B cell (primary cell): ENCODE measurements at places on chromosomes 2 and 18.

DNA sequence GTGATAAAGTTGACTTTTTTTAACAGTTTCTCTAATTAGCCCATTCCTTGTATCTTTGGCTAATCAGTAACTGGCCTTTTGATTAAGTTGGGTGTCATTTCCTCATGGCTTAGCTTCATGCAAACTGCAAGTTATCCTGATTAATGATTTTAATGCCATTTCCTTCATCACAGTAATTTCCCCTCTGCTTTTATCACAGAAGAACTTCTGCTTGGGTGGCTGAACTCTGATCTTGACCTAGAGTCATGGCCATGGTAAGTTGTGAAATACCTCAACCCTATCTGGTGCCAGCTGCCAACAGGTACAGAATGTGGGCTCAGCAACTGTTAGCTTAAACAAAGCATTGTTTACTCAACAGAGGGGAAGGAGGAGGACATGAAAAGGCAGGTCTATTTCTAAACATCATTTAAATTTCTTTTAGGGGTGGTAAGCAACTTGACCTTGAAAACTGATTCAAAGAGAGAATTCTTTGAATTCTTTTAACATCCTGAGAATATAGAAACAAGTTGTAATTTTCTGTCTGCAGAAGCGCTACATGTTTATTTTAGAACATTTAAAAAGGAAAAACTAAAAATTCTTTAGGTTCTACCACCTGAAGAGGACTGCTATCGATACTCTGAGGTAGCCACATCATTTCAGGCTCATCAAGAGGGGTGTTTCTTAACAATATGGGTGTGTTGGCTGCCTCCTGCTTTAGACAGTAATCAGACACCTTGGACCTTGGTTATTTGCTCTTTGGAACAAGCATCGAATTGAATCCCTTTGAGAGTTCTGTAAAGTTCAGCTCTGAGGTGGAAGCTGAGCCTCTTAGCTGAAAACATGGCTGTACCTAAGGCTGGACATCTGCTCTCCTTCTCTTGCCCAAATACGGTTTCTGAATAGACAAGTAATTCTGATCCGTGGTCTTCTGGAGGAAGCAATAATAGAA lies 39.7 kb downstream of the ANXA4 start:
- no peak for DNase-seq
- H3K27me3 ChIP-seq: no peaks in the 10 kb centered on the region
- peaks cover 28% of the 10 kb centered on the region for H3K4me1 ChIP-seq

DNA sequence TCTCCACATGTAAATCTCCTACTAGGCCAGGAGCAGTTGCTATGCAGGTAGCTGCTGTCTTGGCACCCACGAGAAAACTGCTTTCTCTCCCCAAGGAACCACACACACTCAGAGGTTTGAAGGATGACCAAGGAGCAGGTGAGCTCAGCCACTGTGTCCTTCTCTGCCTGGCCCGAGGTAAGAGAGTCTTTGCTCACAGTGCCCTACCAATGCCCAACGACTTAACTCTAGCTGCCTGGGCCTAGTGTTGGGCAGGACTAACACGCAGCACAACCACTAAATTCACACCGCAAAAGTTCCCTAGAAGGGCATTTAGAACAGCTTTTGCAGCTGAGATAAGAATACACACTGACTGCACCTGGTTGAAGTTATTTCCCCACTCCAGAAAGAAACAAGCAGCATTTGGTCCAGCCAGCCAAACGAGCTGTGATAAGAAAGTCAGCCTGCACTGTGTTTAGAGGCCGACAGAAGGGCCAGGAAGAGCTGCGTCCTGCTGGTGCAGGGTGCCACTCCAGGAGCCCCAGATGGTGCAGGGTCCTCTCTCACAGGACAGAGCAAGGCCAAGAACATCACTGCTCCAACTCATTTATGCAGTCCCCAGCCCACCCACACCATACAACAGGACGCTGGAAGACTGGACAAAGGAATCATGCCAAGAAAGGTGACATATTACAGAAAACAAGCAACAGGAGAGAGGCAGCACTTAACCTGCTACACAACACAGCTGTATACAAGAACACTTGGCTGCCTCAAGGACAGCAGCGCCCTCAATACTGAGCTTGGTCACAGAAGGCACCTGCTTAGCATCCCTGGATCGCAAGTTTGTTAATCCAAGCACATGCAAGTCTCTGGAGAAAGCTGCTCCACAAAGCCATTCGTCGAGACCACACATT lies 12.5 kb downstream of the HDLBP start:
- no peak for DNase-seq
- no peak overlapping the region for H3K4me3 ChIP-seq
- H3K27me3 ChIP-seq: no peaks in the 10 kb centered on the region

- no peak overlapping the region for H3K4me3 ChIP-seq
- no peaks in the 10 kb centered on the region for H3K4me1 ChIP-seq
- no peaks in the 10 kb centered on the region for H3K27me3 ChIP-seq
- DNase-seq: no peak
Measured at GRCh38 chr2:106356291-106356690, 111.9 kb downstream of the RGPD3 start.

- H3K4me3 ChIP-seq: no peak overlapping the region
- H3K27ac ChIP-seq: no peak overlapping the region
- no peaks in the 10 kb centered on the region for H3K36me3 ChIP-seq
- H3K4me1 ChIP-seq: peaks cover 47% of the 10 kb centered on the region
- DNase-seq: no peak
Measured at GRCh38 chr2:239299218-239299939, 101.4 kb downstream of the HDAC4 start.

DNA sequence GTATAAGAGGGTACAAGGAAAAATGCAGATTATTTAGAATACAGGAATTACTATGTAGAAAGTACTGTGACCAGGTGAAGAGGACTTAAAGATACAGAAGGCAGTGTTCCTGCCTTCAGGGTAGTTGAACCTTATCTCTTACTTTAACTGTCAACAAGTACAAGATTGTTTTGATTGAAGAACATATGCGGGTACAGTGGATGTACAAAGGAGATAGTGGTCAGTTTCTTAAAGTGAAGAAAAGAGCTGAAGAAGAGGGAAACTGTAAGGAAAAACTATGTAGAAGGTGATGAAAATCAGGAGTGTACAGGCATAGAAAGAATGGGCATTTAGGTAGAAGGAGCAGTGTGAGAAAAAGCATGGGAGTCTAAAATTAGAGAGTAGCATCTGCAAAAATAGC lies 2.2 kb downstream of the RALBP1 start:
- H3K36me3 ChIP-seq: no peaks in the 10 kb centered on the region
- H3K27me3 ChIP-seq: no peaks in the 10 kb centered on the region

GRCh38 chr2:11385216-11385615 lies 40.8 kb upstream of the ROCK2 start:
- no peak overlapping the region for H3K27ac ChIP-seq
- no peaks in the 10 kb centered on the region for H3K27me3 ChIP-seq
- no peaks in the 10 kb centered on the region for H3K4me1 ChIP-seq

GRCh38 chr2:179788104-179788503 lies 73.3 kb downstream of the ZNF385B start:
- no peaks in the 10 kb centered on the region for H3K4me1 ChIP-seq
- no peaks in the 10 kb centered on the region for H3K27me3 ChIP-seq
- no peak for DNase-seq
- H3K36me3 ChIP-seq: no peaks in the 10 kb centered on the region

GRCh38 chr2:191920502-191920901 lies 73.6 kb upstream of the CAVIN2 start:
- no peak for DNase-seq
- H3K36me3 ChIP-seq: no peaks in the 10 kb centered on the region
- H3K27ac ChIP-seq: no peak overlapping the region
- no peak overlapping the region for H3K4me3 ChIP-seq
- H3K4me1 ChIP-seq: no peaks in the 10 kb centered on the region

DNA sequence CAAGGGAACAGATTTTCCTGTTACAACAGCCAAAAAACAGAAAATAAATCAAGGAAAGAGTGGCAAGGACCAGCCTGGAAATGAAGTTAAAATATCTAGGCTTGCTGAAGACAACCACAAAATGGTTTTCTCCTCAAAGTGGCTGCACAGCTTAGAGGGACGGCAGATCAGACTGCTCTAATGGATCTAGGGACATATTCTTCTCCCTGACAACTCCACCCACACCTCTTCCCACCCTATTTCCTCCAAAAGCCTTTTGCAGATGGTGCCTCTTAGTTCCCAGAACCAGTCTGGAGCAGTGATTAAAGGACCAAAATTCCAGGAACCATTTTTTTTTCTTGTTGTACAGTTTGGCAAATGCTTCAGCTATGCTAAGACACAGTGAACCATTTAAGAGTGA lies 220.2 kb upstream of the SIX2 start:
- no peak overlapping the region for H3K4me3 ChIP-seq
- no peaks in the 10 kb centered on the region for H3K36me3 ChIP-seq
- H3K27me3 ChIP-seq: no peaks in the 10 kb centered on the region
- no peak for DNase-seq
- H3K27ac ChIP-seq: no peak overlapping the region

DNA sequence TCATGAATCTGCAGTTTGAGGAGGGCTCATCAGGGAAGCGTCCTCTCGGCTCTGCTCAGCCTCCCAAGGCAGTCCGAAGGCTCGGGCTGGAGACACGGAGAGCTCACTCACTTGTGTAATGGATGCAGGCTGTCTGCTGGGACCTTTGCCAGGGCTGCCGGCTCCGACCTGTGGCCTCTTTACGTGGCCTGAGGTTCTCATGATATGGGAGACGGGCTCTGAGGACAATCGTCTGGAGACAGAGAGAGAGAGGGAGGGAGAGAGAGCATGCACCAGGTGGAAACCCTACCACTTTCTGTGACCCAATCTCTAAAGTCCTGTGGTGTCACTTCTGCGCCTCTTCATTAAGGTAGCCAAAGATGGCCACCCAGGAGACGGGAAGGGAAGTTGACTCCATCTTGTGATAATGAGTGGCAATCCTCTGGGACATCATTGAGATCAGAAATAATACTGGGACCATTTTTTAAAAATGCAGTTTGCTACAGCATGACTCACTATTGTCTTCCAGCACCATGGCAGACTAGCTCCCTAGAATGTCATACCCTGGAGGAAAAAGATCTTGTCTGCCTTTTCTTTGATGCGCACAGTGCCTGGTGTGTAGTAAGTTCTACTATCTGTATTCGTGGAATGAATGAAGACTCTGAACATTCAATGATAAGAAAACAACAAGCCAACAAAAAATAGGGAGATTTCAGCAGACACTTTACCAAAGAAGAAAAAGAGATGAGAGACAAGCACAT lies 60.2 kb downstream of the CD8B2 start:
- no peak overlapping the region for H3K27ac ChIP-seq
- H3K36me3 ChIP-seq: no peaks in the 10 kb centered on the region
- no peak for DNase-seq
- H3K4me1 ChIP-seq: peaks cover 3% of the 10 kb centered on the region
- no peak overlapping the region for H3K4me3 ChIP-seq

GRCh38 chr2:238459081-238459629 lies 32.4 kb downstream of the ASB1 start:
- no peak overlapping the region for H3K4me3 ChIP-seq
- no peaks in the 10 kb centered on the region for H3K4me1 ChIP-seq
- no peak for DNase-seq
- no peaks in the 10 kb centered on the region for H3K36me3 ChIP-seq
- H3K27me3 ChIP-seq: no peaks in the 10 kb centered on the region
- no peak overlapping the region for H3K27ac ChIP-seq

- no peak overlapping the region for H3K4me3 ChIP-seq
- H3K27me3 ChIP-seq: no peaks in the 10 kb centered on the region
- no peaks in the 10 kb centered on the region for H3K36me3 ChIP-seq
- H3K27ac ChIP-seq: no peak overlapping the region
Measured at GRCh38 chr2:56299171-56299691, 115.4 kb downstream of the CCDC85A start.

DNA sequence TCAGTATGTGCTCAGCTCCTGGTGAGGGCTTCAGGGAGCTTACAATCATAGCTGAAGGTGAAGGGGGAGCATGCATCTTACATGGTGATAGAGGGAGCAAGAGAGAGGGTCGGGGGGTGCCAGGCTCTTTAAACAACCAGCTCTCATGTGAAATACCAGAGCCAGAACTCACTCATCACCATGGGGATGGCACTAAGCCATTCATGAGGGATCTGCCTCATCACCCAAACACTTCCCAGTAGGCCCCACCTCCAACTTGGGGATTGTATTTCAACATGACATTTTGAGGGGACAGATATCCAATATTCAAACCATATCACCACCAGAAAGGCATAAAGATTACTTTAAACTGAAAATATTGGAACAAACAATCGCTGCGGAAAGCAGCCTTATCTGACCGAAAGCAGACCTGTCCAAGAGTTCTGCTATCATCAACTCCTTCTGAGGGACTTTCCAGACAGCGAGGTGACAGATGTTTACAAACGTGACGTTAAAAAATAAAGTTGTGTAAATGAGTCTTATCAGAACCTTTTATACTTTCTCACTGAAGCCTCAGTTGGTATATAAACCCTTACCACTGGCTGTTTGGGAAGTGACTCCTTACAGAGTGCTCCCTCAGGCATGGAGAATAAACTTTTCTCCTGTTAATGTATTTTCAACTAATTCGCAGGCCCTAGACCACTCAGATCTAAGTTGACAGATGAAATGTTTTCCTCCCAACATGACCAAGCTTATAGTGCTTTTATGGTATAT lies 35.5 kb upstream of the PTH2R start:
- H3K4me1 ChIP-seq: peaks cover 5% of the 10 kb centered on the region
- H3K36me3 ChIP-seq: no peaks in the 10 kb centered on the region
- no peak overlapping the region for H3K4me3 ChIP-seq

DNA sequence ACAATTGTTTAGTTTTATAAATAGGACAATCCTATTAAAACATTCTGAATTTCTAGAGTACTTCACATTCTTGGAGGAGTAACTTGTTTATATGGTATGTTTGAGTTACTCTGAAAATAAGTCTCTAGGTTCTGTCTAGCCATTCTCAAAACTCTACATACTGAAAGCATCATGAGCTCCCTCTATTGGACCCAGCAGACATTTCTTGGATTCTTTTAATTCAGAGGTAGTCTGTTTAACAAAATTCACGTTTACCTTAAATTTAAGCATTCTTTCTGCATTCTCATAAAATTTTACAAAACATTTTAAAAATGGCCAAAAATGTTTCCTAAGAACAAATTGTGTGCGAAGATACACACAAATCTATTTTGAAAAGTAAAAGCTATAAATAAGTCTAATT lies 15.3 kb downstream of the SP9 start:
- H3K4me1 ChIP-seq: no peaks in the 10 kb centered on the region
- H3K27ac ChIP-seq: no peak overlapping the region
- peaks cover 5% of the 10 kb centered on the region for H3K27me3 ChIP-seq
- H3K36me3 ChIP-seq: peaks cover 4% of the 10 kb centered on the region

- H3K27me3 ChIP-seq: no peaks in the 10 kb centered on the region
- H3K36me3 ChIP-seq: no peaks in the 10 kb centered on the region
- no peak overlapping the region for H3K27ac ChIP-seq
- no peaks in the 10 kb centered on the region for H3K4me1 ChIP-seq
Measured at GRCh38 chr18:57276829-57277228, 75.5 kb upstream of the ST8SIA3 start.

- H3K27me3 ChIP-seq: no peaks in the 10 kb centered on the region
- H3K4me3 ChIP-seq: no peak overlapping the region
- no peak overlapping the region for H3K27ac ChIP-seq
- H3K4me1 ChIP-seq: no peaks in the 10 kb centered on the region
Measured at GRCh38 chr2:2850859-2851258, 519.8 kb upstream of the MYT1L start.

GRCh38 chr2:224894356-224894755 lies 147.9 kb downstream of the DOCK10 start:
- no peak overlapping the region for H3K4me3 ChIP-seq
- peak overlapping the region; percentile 86 for H3K27ac ChIP-seq
- no peaks in the 10 kb centered on the region for H3K27me3 ChIP-seq
- peak; percentile 75 for DNase-seq
- no peaks in the 10 kb centered on the region for H3K36me3 ChIP-seq
- peaks cover 26% of the 10 kb centered on the region for H3K4me1 ChIP-seq
